K562 (cell line): ENCODE measurements at places on chromosomes 3 and 15.

- no peak for DNase-seq
Observed at GRCh38 chr3:102129760-102130608, 280.7 kb downstream of the NFKBIZ start.

GRCh38 chr3:120848503-120848902 lies 59.5 kb upstream of the STXBP5L start:
- no peak for DNase-seq

- no peak for DNase-seq
Observed at GRCh38 chr3:60756241-60757030, 494.8 kb downstream of the FHIT start.

GRCh38 chr15:89971592-89971997 lies 29.5 kb upstream of the ZNF710 start:
- peak; percentile 75 for DNase-seq

GRCh38 chr15:67196222-67196621 lies 58.2 kb downstream of the AAGAB start:
- DNase-seq = no peak

- no peak for DNase-seq
Observed at GRCh38 chr15:96107916-96108315, 222.6 kb upstream of the NR2F2 start.

DNA sequence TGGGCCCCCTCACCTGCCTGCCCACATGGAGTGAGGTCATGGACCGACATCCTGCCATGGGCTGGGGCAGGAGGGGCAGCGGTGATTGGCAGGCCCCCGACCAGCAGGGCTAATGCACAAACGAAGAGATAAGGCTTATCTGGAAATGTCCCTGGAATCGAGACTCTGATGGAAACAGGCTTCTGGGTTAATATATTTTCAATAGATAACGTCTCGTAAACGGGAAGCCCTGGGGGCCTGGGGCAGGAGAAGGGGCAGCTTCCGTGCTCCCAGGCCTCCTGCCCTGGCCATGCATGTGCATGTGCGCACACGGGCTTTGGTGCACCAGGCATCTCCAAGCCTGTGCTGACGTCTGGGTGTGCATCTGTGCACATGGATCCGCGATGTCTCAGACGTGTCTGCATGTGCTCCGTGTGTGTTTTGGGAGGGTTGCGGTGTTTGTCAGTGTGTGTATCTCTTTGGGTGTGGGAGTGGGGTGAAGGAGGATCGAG lies 55.1 kb downstream of the DNAJB8 start:
- no peak for DNase-seq

GRCh38 chr3:10205451-10206165 lies 40.9 kb downstream of the IRAK2 start:
- no peak for DNase-seq
